ENCODE measurements at places on chromosomes 6 and 20.

- no peak for DNase-seq
Measured at GRCh38 chr6:25138934-25139415, 140.2 kb upstream of the CARMIL1 start.

GRCh38 chr6:73421534-73421933, 26.9 kb downstream of the DDX43 start:
- no peak for DNase-seq

DNA sequence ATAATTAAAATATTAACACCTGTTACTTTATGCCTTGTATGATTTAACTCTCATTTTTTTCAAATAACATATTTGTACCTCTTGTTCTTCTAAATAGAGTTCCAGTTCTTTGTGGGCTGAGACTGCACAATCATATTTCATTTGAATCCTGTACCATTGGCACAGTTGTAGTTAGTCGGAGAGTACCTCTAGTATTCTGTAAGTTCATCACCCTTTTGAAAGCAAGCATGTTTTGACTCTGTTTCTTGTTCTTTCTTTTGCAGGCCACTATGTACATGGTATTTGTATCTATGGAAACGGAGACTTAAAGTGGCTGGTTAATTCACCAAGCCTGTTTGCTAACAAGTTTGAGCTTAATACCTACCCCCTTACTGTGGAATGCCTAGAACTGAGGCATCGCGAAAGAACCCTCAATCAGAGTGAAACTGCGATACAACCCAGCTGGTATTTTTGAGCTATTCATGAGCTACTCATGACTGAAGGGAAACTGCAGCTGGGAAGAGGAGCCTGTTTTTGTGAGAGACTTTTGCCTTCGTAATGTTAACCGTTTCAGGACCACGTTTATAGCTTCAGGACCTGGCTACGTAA, 68.2 kb downstream of the C6orf52 start:
- DNase-seq, result no peak

DNA sequence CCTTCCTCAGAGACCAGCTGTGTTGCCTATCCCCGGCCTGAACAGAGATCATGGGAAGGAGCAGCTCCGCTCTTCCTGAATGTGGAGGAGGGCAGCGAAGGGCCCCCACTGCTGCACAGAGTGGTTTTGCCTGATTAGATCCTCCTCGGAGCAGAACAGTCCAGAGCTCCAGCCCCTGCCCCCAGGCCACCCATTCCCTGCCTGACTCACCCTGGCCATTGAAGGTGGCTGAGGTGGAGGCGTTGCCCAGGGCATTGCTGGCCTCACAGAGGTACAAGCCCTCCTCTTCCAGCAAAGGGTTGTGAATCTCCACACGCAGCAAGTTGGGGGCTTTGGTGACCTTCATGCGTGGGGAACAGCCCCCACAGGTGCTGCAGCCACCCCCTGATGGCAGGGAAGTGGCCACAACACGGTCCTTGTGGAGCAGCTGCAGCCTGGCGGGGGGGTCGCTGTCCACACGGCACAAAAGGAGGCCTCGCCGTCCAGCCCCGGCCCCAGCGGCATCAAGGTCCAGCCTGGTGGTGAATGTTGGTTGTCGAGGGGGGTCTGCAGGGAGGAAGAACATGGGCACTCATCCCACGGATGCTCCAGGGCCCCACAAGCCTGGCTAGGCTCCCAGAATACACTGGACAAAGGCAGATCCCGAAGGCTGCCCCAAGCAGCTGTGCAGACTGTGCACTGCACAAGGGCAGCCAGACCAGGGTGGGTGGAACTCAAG, 14.7 kb downstream of the SIGLEC1 start:
- DNase-seq, result no peak

GRCh38 chr6:96235927-96236326, 220.2 kb downstream of the FUT9 start:
- DNase-seq, result no peak

DNA sequence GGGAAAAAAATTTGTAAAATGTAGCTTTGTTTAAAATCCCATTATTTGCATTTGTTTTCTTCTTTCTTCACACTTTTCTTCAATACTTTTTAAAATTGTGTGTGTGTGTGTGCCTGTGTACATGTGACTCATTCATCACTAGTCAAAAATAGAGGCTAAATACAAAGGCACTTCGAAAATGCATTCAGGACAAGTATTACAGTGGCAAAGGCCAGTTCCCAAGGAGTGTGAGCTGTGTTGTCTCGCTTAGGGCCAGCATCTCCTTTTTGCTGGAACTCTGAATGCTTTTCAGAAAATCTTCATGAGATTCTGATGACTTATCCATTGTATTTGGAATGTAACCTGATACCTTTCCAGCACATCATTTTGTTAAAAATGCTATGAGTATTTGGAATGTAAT, 288.5 kb upstream of the CNR1 start:
- no peak for DNase-seq
